ENCODE measurements at places on chromosomes 11 and 22.

DNA sequence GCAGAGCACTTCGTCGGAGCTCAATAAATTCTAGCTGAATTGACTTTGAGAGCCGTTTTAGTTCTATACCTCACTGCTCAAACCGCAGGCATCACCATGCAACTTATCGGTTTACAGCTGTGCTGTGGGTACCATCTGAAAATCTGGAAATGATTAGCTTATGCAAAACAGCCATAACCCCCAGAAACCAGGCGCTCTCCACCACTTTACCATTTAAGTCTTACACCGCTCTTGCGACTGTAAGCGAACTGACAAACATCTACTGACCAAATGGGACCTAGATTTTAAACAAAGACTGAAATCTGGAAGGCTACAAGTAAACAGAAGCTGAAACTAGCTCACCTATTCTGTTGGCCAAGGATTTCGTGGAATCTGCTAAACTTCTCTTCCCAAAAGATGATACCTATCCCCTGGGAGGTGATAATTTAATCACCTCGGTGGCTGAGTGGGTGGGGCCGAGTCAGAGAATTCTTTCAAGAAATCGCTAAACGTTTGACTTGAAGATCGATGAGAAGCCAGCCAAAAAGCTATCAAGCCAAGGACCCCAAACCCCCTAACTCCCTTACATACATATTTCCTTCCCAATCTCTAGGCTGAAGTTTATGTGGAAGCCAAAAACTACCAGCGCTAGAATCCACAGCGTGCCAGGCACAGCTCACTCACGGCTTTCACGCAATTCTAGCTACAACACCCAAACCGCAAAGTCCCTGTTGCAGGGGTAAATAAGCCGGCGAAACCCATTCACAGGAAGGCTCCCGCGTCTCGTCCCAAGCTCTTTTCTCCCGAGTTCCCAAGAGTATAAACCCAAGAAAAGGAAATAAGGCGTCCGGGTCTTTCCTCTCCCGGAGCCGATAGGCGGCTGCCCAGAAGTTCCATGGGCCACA, 644 bp downstream of the SPTY2D1 start:
- no peak for DNase-seq

- no peak for DNase-seq
Observed at GRCh38 chr22:19503869-19504268, 20.3 kb downstream of the CLDN5 start.

GRCh38 chr22:25495285-25495684, 69.2 kb upstream of the GRK3 start:
- DNase-seq: peak; percentile 33

DNA sequence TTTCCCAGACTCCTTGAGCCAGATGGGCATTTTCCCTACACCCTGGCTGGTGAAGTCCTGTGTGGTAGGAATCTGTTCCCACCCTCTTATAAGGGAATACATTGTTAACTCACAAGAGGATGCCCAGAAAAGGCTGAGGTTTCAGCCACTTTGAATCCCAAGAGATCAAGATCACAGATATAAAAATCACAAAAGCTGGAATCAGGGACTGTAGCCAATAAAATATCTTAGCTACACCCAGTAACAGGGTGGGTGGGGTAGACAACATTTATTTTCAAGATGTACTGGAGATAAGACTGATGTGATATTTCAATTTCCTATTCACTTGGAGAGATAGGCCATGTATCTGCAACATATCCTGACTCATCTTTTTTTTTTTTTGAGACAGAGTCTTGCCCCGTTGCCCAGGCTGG, 50.3 kb downstream of the COPB1 start:
- DNase-seq: no peak

GRCh38 chr11:69483691-69484426, 2.4 kb downstream of the LINC01488 start:
- DNase-seq: no peak

DNA sequence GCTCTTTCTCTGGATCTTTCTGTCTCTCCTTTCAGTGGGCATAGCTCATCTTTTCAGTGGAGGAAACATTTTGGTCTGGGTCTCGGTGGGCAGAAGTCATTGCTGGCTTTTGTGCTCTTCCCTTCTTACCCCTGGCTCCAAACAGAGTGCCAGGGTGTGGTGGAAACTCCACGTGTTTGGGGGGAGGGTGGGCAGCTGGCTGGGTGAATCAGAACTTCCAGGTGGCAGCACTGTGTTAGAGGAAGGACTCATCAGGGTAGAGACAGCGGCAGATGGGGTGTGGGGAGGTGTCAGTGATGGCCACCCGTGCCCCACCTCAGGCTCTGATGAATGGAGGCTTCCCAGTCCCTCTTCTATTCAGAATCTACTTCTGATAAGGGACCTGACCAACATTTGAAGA, 114.0 kb downstream of the GRIK4 start:
- DNase-seq: peak; percentile 31

DNA sequence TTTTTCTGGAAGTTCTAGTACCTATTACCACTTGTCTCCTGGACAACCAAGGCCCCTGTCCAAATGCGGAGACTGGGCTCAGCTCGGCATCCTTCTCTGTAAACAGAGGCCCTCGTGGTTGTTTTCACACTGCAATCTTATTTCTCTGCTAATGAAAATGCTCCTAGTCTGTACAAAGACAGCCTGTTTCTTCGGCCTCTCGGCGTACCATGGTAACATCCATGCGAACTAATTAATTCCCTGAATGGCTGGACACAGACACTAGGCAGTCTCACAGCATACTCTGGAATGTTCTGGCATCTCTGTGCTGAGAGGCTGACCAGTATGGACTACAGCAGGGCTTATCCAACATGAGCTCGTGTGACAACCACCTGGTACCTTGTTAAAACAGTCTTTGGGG, 5.7 kb downstream of the POLR3H start:
- no peak for DNase-seq

DNA sequence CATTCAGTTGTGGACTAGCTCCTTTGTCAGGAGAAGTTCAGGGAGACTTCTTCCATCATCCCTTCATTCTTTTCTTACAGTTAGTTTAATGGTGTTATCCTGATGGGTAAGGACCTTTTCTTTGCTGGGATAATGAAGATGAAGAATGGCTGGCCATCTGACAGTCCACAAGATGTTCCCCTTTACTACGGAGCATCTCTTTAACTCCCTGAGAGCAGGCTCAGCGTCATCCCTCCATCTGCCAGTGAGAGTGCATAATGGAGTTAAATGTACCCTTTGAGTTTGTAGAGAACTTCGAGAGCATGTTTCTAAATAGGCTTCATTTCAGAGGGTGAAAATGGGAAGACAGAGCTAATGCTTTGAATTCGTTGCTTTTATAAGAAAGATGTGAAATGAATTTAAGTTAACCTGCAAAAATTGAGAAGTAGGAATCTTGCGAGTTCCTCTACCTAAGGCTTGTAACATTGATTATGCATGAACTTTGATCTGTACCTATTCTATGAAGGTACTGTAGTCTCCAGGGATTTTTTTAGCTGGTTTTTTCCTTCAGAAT, 1.7 kb downstream of the EP300 start:
- peak; percentile 13 for DNase-seq

DNA sequence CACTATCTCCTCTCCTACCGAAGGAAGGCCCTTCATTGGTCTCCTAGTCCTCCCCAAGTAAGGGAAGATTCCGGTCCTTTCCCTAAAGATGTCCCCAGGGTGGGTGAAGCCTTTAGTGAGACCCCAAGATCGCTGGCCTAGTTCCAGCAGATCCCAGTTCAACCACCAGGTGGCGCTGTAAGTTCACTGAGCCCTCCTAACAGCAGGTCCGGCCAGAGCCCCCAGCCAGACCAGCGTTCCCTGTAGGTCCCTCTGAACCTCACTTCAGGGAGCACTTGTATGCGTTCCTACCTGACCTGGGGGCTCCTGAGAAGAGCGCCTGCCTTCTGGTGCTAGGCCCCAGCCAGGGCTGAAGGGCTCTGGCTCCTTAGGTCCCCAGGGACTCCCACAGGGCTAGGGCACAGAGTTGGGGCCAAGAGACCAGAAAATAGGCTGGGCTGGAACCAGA, 38.1 kb downstream of the LMO1 start:
- DNase-seq: peak; percentile 84

DNA sequence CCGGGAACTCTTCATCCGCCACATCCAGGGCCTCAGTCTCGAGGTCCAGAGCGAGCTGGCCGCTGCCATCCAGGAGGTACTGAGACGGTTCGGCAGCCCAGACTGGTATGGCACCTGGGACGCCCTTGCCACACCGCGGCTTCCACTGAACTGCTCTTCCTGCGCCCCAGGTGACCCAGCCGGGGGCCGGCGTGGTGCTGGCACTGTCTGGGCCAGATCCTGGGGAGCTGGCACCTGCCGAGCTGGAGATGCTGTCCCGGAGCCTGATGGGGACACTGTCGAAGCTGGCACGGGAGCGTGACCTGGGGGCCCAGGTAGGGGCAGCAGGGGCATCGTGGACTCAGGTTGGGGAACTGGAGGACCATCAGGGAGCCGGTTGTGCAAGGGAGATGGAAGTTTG, 1.4 kb downstream of the CCDC88B start:
- no peak for DNase-seq

- DNase-seq: no peak
Observed at GRCh38 chr11:88174709-88175568, at the start of gene RAB38. TSS of gene RAB38 (minus strand) at chr11:88175443. CDS start at chr11:88175384, 59 bp downstream.

DNA sequence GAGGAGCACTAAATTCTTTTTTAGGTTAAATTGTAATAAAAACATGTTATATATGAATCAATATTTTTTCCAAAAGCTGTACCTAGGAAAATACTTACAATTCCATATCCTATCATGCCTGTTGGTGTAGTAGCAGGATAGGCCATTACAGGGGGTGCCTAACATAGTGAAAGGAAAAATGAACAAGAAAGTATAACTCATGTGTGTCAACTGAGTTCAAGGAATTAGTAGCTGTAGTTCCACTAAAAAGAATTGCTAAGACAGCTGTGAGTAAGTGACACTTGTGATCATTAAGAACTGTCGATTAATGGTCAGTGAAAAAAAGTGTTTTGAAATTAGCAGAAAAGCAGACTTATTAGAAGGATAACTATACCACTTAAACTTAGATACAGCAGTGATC, 92.4 kb downstream of the PICALM start:
- no peak for DNase-seq

DNA sequence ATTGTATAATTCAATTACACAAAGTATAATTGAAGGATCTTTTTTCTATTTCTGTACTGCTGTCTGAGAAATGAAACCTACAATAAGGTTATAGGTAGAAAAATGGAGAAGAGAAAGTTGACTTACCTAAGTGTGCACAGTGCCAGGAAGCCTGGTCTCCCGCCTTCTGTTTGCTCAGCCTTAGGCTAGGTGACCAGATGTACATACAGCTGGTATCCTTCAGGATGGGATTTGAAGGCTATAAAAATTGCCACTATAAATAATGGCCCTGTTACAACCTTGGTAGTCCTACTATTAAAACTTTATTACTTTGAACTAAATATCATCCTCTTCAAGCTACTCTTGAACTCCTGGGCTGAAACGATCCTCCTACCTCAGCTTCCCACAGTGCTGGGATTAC, 19.7 kb downstream of the OR51E2 start:
- no peak for DNase-seq

DNA sequence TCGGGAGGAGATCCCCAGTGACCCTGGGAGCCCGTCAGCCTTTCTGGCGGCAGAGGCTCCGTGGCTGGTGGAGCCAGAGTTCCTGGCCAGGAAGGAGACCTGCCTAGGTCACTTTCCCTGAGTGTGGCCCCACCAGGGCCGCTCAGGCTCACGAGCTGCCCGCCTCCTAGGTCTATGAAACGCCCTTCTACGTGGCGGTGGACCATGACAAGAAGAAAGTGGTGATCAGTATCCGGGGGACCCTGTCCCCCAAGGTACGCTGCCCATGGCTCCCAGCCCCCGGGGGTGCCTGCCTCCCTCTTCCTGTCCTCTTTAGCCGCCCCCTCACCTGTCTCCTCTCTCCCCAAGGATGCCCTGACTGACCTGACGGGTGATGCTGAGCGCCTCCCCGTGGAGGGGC, 17.0 kb upstream of the MYRF start:
- no peak for DNase-seq

- no peak for DNase-seq
Observed at GRCh38 chr11:2919837-2920236, 9.4 kb downstream of the PHLDA2 start.

DNA sequence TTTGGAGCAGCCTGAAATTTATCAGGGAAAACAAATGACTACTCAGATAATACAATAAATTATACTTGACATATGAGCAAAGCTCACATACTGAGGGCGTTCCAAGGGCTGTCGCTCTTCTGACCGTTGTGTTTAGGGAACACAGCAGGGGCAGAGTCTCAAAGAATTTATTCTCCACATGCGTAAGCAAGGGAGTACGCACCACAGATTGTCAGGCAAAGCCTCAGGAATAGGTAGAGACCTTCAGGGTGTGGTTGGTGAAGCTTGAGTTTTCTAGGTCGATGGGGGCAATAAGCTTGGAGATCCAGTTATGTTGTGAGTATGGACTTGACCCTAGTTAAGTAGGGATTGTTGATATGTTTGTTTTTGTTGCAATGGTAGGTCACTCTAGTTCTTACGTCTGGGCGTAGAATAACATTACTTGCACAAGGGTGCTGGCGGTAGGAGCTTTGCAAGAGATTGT, 830 bp downstream of the ACAT1 start:
- no peak for DNase-seq

DNA sequence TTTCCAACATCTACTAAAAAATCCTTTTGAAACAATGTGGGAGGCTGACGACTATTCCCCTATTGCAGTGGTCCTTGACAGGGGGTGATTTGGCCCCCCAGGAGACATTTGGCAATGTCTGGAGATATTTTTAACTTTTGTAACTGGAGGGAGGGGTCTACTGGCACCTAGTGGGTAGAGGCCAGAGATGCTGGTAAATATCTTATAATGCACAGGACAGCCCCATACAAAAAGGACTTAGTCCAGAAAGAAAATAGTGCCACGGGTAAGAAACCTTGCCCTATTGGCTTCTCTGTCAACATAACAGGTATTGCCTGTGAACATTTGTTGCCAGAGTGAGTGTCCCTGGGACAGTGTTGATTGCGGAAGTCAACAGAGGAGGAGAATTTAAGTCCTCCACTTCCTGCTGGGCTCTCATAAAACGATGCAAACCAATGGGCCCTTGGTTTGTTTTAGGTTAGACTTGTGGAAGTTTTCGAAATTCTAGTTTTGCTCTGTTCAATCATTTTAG, 101.6 kb downstream of the MAML2 start:
- peak; percentile 13 for DNase-seq

GRCh38 chr11:63832336-63832735, 6.6 kb upstream of the MARK2 start:
- DNase-seq: no peak

DNA sequence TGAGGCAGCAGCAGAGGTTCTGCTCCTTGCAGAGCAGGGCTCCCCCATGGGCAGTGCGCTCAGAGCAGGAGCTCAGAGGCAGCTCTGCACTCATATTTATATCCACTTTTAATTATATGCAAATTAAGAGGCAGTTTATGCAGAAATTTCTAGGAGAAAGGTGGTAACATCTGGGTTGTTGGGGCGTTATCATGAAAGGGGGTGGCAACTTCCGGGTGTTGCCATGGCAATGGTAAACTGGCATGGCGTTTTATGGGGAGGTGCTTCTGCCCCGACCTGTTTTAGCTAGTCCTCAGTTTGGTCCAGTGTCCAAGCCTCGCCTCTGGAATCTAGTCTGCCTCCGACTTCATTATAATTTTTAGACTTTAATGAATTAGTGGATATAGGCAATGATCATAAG, 1191.7 kb downstream of the TBC1D22A start:
- DNase-seq: no peak

- DNase-seq: no peak
Observed at GRCh38 chr22:41366323-41367029, 15.3 kb upstream of the TEF start.

All from NCI-H446 (cell line).